ENCODE measurements at places on chromosomes 7 and 10.

DNA sequence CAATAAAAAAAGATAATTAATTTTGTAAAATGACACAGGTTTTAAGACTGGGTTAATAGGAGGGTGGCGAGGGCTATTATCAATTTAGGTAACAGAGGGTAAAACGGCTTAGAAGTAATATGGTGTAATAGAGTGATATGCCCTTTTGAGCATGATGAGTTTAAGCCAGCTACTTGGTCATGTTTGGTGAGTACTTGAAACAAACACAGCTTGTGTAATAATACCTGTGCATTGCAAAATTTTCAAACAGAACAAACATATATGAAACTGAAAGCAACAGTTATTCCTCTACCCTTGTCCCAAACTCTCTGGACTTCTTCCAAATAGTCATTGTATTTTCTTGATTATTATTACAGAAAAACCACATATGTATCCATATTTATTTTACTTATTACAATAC lies 241.7 kb downstream of the MAGI2 start:
- peak; percentile 28 for DNase-seq

- peak; percentile 55 for DNase-seq
Measured at GRCh38 chr10:72173619-72174296, 42.1 kb upstream of the ANAPC16 start.

- peak; percentile 44 for DNase-seq
Measured at GRCh38 chr10:22250897-22251660, 33.3 kb upstream of the EBLN1 start.

GRCh38 chr10:102982296-102982695 lies 64.2 kb downstream of the CNNM2 start:
- DNase-seq, result peak; percentile 0

- no peak for DNase-seq
Measured at GRCh38 chr10:91496016-91496415, 85.9 kb downstream of the HECTD2 start.

DNA sequence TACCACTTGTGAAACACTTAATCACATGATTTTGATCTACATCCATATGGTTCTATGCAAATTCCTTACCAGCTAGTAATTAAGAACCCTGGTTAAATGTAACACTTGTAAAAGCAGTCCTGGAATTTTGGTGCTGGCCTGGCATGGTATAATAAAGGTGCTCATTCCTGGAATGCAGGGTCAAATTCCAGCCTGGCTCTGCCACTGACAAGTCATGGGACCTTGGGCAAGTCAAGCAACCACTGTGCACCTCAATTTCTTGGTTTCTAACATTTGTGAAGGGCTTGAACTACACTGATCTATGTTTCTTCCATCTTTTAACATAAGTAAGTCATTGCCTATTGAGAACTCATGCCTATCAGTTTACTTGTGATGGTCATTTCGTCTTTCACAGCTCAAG lies 91.9 kb upstream of the PIK3CG start:
- DNase-seq, result no peak

GRCh38 chr7:130273081-130273932 lies 6.6 kb downstream of the CPA2 start:
- DNase-seq, result no peak

GRCh38 chr7:7761974-7762779 lies 43.8 kb upstream of the RPA3 start:
- DNase-seq, result peak; percentile 69

DNA sequence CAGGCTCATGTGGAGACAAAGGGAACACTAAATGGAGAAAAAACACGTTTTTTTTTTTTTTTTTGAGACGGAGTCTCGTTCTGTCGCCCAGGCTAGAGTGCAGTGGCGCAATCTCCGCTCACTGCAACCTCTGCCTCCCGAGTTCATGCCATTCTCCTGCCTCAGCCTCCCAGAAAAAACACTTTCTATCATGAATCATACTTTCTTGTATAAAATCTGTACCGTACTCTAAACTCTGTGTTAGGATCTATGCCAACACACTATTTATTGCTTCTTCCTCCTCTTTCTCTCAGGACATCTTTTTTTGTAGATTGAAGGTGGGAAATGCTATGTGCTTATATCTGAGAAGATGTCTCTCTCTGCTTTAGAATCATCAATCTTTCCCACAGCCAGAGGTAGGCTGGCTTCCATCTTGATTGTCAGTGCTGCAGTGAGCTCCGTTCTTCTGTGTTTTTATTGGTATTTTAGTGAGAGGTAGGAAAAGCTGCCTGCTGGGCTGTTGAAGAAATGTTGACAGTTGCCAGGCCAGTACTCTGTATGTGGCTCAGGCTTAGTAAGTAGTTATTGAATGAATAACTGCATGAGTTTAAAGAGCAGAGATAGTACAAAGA lies 101.1 kb downstream of the GPR85 start:
- DNase-seq, result peak; percentile 54

GRCh38 chr7:143435266-143435665 lies 8.0 kb upstream of the TAS2R60 start:
- no peak for DNase-seq

- no peak for DNase-seq
Measured at GRCh38 chr7:41431671-41432070, 271.2 kb downstream of the INHBA start.

- peak; percentile 95 for DNase-seq
Measured at GRCh38 chr10:35195361-35196306, 69.0 kb downstream of the CREM start.

DNA sequence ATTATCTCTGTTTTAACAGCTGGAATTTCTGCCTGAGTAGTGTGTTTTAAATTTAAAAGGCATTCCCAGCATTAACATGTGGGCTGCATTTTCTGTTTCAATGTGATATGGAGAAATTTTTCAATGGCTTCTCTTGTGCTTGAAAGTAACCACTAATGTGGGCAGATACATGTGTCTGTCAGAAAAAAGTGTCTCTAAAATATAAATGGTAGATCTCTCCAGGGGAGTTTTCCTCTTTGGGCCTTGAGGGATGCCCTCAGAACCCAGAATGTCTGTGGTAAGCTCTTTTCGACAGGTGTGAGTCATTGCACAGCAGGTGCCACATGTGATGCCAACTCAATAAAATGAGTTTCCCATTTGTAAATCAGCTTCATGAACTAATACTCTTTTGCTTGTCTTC lies 221.1 kb downstream of the SEMA3E start:
- no peak for DNase-seq

- DNase-seq, result no peak
Measured at GRCh38 chr7:100546926-100547800, 8.2 kb downstream of the AGFG2 start.

GRCh38 chr10:13615650-13616300 lies 29.0 kb downstream of the PRPF18 start:
- no peak for DNase-seq

GRCh38 chr10:16260388-16260787 lies 176.4 kb upstream of the PTER start:
- no peak for DNase-seq

- DNase-seq, result peak; percentile 96
Measured at GRCh38 chr7:111198255-111198654, 107.3 kb downstream of the LRRN3 start.

DNA sequence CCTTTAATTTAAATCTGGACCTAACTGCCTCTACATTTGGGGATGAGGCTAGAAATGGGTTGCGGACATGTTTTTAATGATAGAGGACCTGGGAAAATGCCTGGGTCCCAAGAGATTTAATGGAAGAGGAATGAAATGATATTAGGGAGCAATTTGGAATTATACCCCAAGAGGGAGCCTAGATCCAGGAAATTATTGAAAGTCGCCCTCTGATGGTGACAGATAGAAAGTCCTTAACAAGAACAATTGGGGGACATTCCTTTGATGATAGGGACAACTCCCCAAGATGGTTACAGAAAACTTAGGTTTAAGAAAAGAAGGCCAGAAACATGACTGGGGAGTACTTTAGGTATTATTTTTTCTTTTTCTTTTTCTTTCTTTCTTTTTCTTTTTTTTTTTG lies 9.5 kb upstream of the TSGA13 start:
- DNase-seq, result peak; percentile 66
